ENCODE measurements at places on chromosomes 5 and 9. TPM values are rescaled to one million over a fixed set of nuclear protein-coding genes. Genes with fewer than 3 reads are reported as not detected.

The TRIM36 gene
- 1.3 TPM for total RNA-seq

- no peaks in the 10 kb centered on the region for H3K36me3 ChIP-seq
- no peak overlapping the region for H3K27ac ChIP-seq
- H3K4me1 ChIP-seq: no peaks in the 10 kb centered on the region
Observed at GRCh38 chr9:77752554-77752953, 104.4 kb upstream of the GNA14 start.

GRCh38 chr5:124654418-124654817 is 92.0 kb downstream of the ZNF608 start:
- no peaks in the 10 kb centered on the region for H3K36me3 ChIP-seq
- DNase-seq: no peak
- H3K4me3 ChIP-seq: no peak overlapping the region
- peaks cover 72% of the 10 kb centered on the region for H3K4me1 ChIP-seq

The ECSCR gene
- total RNA-seq: not detected

- no peak overlapping the region for H3K4me3 ChIP-seq
- no peaks in the 10 kb centered on the region for H3K36me3 ChIP-seq
- no peaks in the 10 kb centered on the region for H3K27me3 ChIP-seq
- peaks cover 28% of the 10 kb centered on the region for H3K4me1 ChIP-seq
- no peak for DNase-seq
- H3K27ac ChIP-seq: peak overlapping the region; percentile 29
Observed at GRCh38 chr5:78755822-78756429, 107.4 kb upstream of the LHFPL2 start.

The SLC27A4 gene
- 21.1 TPM for total RNA-seq

DNA sequence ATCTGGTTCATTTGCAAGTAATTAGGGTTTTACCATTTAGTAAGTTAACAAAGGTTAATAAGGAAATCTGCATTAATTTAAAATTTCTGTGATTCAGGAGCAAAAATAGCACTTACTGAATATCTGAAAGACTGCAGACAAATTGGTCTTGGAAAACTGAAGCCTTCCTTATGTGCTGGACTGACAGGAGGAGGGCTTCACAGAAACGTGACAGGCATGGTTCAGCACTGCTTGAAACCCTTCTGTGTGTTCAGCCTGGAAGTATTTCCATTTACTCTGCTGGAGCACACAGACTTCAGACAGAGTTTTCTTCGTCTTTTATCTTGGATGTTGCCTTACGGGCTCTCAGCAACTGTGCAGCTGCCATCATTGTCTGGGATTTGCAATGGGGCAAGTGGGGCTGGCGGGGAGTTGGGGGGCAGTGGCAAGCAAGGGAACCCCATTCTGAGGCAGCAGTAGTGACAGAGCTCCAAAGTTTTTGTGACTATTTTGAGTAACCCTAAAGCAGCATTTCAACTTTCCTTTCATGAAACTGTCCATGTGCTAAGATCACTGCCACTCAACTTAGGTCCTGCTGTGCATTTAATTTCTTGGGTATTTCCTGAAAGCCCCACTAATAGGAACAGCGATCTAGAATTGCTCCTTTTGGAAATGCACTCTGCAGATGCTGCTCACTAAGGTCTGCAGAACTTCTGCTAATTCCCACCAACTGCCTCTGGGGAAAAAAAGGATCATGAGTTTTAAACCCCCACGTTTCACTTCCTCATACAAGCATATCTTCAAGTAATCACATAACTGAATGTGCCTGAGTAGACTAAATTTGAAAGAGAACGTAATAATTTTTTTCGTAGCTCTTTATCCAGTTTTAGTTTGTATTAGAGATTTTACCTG is 56.6 kb downstream of the KCNN2 start:
- no peak overlapping the region for H3K27ac ChIP-seq
- no peak overlapping the region for H3K4me3 ChIP-seq
- DNase-seq: no peak
- no peaks in the 10 kb centered on the region for H3K36me3 ChIP-seq
- H3K27me3 ChIP-seq: no peaks in the 10 kb centered on the region
- no peaks in the 10 kb centered on the region for H3K4me1 ChIP-seq

DNA sequence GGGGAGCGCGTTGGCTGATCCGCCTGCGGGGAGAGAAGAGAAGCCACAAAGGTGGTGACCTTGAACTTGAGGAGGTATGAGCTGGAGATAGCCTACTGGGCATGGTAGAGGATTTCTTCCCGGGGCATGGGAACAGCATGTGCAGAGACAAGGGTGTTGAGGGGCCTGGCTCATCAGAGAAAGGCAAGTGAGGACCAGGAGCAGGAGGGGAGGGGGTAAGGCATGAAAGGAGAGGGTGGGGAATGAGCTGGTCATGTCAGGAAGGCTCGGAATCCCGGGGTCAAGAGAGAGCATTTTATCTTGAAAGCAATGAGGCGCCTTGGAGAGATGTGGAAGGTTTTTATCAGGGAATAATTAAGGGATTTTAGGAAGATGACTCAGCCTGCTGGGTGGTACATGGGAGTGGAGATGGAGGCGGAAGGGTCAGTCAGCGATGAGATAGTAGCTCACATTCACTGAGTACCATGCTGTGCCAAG is 121.1 kb downstream of the LHX2 start:
- no peak overlapping the region for H3K4me3 ChIP-seq
- peaks cover 26% of the 10 kb centered on the region for H3K4me1 ChIP-seq
- H3K36me3 ChIP-seq: no peaks in the 10 kb centered on the region
- no peak overlapping the region for H3K27ac ChIP-seq

The TMC1 gene
- total RNA-seq: not detected

The SHOC1 gene
- not detected for total RNA-seq

- H3K4me1 ChIP-seq: no peaks in the 10 kb centered on the region
- H3K27ac ChIP-seq: no peak overlapping the region
Observed at GRCh38 chr5:126677121-126677520, 76.4 kb downstream of the PHAX start.

- no peak overlapping the region for H3K4me3 ChIP-seq
- no peaks in the 10 kb centered on the region for H3K4me1 ChIP-seq
- no peak for DNase-seq
- H3K36me3 ChIP-seq: no peaks in the 10 kb centered on the region
Observed at GRCh38 chr9:87650611-87651295, 75.2 kb upstream of the CTSL start.

The N4BP3 gene
- 2.9 TPM for total RNA-seq

DNA sequence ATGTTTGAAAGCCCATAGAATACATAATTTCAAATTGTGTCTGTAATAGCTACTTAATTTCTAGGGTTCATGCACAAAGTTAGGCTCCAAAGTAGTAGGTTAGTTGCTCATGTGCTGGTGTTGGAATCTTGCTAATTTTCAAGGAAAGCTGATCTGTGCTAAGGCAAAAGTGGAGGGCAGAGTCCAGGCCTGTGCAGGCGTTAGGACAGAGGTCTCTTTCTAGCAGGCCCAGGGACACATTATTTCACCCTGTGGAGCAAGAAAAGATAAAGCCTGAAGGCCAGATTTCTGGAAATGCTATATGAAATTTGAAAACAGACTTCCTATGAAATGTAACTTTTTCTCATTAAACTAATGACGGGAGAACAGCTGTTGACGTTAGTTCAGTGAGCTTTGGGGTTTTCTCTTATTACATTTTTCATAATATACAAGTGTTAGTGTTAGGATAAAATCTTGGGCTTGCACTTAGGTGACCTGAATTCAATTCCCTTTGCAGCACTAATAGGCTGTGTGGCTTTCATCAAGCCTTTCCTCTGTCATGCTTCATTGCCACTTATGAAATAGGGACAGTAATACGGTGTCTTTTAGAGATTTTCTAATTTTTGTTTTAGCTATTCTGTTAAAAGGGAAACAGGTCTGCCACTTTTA is 196.7 kb upstream of the HAPLN1 start:
- H3K27me3 ChIP-seq: no peaks in the 10 kb centered on the region
- no peak overlapping the region for H3K27ac ChIP-seq
- no peak for DNase-seq
- H3K4me1 ChIP-seq: no peaks in the 10 kb centered on the region
- no peaks in the 10 kb centered on the region for H3K36me3 ChIP-seq

DNA sequence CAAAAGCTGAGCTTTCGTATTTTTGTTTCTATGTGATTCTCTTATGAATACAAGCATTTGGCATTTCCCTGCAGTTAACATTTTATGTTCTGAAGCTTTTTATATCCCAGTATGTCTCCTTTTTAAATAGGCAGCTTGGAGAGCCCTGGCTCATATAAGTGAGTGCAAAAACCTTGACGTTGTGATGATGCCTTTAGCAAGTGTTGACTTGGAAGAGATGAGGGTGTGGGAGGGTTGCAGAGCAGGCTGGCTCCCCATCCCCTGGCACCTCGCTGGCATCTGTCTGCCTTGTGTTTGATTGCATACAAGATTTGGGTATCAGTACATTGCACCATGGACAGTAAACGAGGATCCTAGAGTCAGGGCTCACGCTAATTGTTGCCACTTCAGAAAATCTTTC is 42.1 kb upstream of the DIRAS2 start:
- H3K4me3 ChIP-seq: no peak overlapping the region
- no peak overlapping the region for H3K27ac ChIP-seq
- no peaks in the 10 kb centered on the region for H3K27me3 ChIP-seq
- no peaks in the 10 kb centered on the region for H3K36me3 ChIP-seq
- DNase-seq: no peak
- no peaks in the 10 kb centered on the region for H3K4me1 ChIP-seq

DNA sequence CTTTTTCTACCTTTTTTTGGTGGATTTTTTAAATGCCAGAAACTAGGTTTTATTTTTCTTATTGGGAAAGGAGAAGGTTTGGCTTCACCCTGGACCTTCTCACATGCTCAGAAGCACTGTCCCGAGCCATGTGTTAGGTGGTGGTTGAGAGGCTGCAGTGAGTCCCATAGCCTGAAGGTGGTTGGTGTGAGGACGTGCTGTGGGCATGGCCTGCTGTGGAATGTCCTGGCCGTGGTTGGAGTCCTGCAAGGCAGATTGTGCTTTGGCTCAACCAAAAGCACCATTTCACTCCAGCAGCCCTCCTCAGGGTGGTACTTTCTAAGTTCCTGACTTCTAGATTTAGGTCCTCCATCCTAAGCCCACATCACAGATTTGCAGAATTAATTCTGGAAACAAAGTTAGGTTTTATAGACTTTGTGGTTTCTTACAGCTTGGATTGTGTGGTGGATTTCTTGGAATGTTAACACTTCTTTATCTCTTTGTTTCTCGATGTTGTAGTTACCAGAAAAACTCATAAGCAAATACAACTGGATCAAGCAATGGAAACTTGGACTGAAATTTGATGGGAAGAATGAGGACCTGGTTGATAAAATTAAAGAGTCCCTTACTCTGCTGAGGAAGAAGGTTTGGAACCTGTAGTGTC is 22.6 kb downstream of the OTULIN start:
- no peak overlapping the region for H3K27ac ChIP-seq
- H3K27me3 ChIP-seq: no peaks in the 10 kb centered on the region
- DNase-seq: no peak
- H3K36me3 ChIP-seq: peaks cover 4% of the 10 kb centered on the region

DNA sequence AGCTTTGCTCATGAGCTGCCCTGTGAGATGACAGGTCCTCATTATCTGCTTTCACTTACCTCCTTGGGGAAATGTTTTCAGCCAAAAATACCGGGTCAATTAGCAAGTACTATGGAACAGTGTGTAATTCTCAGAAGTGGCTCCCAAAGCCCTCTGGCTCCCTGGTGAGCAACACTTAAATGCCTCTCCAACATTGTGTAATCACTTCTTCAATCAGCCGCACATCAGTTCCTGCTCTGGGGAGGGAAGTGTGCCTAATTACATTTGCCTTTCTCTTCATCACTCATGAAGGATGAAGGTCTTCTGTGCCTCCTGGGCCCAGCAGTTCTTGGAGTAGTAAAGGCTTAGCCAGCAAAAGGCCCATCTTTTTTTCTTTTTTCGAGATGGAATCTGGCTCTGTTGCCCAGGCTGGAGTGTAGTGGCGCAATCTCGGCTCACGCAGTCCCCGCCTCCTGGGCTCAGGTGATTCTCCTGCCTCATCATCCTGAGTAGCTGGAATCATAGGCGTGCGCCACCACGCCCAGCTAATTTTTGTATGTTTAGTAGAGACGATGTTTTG is 23.1 kb downstream of the NIM1K start:
- no peaks in the 10 kb centered on the region for H3K4me1 ChIP-seq
- no peaks in the 10 kb centered on the region for H3K27me3 ChIP-seq
- H3K27ac ChIP-seq: no peak overlapping the region
